ENCODE measurements at places on chromosomes 5 and 9.
A peak's percentile ranks its signal among the peaks of the same experiment; 100 is the strongest.

DNA sequence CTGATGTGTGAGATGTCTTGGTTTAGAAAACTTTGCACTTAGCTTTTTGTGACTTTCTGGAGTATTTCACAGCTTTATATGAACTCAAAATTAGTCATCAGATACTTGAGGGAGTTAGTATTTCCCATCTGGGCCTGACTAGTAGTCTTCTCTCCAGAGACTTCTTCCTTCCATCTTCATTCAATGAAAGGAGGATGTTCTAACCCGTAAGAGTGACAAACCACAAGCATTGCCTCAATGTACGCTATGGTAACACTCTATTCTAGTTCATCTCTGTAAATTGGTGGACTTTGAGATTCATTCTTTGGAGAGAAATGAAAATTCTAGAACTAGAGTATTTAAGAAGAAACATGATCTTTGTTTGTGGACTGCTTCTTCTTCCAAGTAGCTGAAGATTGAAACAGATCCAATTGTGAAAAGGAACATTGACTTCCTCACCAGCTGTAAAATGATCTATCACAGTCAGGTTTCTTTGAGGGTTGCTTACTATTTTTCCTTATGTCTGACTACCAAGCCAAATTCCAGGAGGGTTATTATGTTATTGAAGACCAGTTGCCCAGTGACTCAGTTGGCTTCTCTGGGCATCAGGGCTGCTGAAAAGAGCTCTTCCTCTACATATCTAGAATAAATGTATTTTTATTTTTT lies 157.6 kb downstream of the SLC12A2 start:
- no peak for DNase-seq

- peak; percentile 42 for DNase-seq
These were observed 832 bp downstream of the LMBRD2 start for GRCh38 chr5:36150676-36151433.

DNA sequence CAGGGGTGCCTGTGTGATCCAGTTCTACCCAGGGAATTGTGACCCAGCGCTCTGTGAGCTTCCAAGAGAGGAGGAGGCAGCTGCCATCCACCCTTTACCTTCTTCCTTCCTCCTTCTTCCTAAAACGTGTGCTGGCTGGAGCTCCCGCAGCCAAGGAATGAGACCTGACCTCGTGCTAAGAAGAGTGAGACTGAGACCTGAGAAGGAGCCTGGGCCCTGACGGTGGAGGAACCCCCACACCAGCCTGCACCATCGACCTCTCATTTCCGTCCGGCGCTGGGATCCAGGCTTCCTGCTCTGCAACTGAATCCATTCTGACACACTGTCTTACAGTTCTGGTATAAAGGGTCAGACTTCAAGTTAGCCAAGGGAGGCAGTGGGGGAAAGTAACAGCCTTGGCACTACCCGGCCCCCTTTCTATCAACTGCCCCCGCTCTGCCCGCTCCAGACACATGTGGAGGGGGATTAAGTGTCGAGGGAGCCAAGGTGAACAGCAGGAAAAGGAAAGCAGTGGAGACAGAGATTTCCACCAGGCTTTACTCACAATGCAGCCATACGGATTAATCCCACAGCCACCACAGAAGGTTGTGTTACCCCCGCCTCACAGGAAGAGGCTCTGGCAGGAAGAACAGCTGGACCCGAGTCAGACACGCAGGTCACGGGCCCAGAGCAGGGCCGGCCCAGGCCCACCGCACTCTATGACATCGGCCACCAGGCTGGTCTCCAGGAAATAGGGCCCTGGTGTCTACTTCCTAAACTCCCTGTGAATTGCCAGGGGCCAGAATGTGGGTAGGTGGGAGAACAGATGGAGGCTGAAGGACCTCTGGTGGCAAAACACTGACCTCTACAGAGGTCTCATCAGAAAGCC lies 15.8 kb downstream of the MGAT1 start:
- no peak for DNase-seq

- DNase-seq: no peak
These were observed 349.0 kb upstream of the MPDZ start for GRCh38 chr9:13628526-13628925.

- no peak for DNase-seq
These were observed 113.4 kb upstream of the MSX2 start for GRCh38 chr5:174610968-174611367.

- DNase-seq: peak; percentile 14
These were observed 105.2 kb downstream of the SH3TC2 start for GRCh38 chr5:148957591-148958202.

DNA sequence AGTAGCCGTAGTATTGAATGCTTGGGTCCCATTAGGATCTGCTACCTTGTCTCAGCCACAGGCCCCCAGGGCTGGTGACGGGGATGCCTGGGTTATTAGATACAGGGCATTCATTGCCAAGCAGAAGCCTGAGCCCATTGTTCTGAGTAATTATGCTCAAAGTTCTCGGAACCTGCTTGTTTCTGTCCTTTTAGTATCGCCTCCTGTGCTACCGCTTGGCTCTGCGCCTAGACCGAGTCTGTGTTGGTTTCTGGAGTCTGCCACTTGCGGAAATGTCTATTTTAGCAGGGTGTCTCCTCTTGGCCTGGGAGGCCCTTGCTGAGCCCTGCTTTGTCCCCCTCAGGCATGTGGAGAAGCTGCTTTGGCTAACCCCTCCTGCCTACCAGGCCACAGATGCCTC lies 506.1 kb downstream of the BNC2 start:
- no peak for DNase-seq

DNA sequence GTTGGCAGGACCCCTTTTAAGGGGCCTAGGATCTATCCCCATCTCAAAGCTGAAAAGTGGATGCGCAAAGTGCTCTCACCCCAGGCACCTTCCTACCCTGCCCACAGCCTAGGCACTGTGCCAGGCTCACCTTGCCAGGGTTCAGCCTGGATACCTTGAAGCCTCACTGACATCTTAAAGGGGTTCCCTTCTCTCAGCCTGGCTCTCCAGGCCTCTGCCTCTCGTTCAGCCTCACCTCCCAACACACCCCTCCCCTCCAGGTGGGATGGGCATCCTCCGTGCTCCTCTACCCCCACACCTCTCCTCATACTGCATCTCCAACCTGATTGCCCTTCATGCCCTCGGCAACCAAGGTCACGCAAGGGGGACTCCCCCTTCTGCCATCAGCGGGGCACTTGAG lies 25.5 kb downstream of the TNIP1 start:
- DNase-seq: no peak

DNA sequence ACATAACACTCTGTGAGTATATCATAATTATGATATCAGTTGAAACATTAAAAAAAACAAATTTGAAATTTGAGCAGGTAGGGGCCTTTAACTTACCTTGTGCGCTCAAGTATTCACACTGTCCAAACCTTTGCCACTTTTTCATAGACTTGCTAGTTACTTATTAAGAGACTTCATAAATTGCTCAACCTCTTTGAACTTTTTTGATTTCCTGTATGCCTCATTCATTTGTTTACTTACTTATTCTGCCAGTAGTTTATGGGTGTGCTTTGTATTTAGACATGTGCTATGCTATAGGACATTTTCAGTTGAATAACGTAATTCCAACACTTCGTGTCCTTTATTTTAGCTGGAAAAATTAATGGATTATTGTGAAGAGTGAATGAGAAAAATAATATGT lies 204.8 kb downstream of the HCN1 start:
- no peak for DNase-seq

GRCh38 chr5:6043491-6044310 lies 334.6 kb downstream of the MED10 start:
- DNase-seq: no peak

DNA sequence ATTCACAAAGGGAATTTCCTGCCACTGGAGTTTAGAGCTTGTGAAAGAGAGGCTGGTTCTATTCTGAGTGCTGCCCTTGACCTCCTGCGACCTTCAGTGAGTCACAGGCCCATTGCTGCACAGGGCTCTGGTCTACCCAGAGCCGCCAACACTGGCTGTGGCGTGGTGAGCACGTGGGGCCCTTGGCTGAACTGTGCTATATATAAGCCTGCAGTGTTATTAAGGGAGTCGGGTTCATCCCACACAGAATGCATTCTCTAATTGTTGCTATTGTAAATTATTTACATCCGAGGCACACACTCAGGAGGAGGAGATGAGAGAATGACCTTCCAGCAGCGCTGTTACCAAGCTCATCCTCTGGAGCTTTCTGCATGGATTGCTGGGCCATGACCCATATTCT lies 47.1 kb downstream of the BRINP1 start:
- DNase-seq: no peak

- DNase-seq: no peak
These were observed 482.0 kb downstream of the DMRT2 start for GRCh38 chr9:1532171-1532570.

- no peak for DNase-seq
These were observed 23.6 kb upstream of the TNFSF8 start for GRCh38 chr9:114953959-114954358.

DNA sequence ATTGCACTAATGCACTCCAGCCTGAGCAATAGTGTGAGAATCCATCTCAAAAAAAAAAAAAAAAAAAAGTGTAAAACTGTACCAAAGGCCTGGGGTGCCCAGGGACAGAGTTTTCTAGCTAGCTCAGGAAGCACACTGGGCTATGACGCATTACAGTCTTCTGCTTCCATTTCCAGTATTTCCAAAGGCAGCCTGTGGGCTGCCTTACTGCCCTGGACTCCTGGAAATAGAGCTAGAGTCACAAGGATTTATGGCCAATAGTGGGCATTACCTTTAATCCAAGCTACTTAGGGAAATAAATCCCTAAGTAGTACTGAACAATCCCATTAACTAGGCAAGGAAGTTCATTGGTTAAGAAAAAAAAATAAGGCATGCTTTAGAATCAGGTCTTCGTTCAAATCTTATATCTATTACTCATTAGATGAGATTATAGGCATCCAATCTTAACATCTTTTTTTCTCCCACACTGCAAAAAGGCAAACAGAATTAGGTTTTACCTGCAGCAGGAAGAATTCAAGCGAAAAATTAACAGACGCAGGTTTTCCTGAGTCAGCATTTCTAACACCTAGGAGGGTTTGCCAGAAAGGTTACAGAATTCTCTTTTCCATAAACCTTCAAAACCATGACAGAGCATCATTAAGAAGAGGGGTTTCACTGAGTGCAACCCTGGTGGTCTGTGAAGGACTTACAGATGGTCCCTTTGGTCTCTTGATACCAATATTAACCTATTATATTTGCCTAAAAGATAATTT lies 85.6 kb upstream of the CCDC112 start:
- DNase-seq: no peak

- no peak for DNase-seq
These were observed 667 bp downstream of the FBXO10 start for GRCh38 chr9:37575511-37575914.

- no peak for DNase-seq
These were observed 71.5 kb downstream of the PSMB7 start for GRCh38 chr9:124343533-124344290.

- no peak for DNase-seq
These were observed 82.6 kb downstream of the DOCK2 start for GRCh38 chr5:169719360-169720314.

DNA sequence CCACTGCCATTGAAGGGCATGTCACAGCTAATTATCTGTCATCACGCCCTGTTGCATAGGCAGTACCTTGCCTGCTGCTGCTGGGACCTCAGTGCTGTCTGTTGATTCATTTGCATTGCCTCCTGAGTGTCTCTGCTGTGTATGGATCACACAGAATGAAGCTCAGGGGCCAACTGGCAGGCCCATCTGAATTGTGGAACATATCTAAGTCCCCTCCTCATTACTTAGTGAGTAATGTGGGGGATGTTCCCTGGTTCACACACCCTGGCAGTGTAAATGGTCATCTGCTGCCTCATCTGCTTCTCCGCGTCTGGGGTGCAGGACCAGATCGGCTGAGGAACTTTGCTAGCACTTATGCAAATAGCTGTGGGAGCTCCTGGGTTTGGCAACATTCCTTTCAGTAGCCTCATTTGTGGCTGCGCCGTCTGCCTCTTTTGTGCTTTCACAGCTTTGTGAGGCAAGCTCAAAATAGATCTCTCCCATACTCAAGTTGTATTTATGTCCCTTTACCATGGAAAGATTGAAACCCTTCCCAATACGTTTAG lies 25.4 kb downstream of the TYRP1 start:
- DNase-seq: no peak

- DNase-seq: no peak
These were observed 41.3 kb downstream of the VPS13A start for GRCh38 chr9:77218612-77219011.

- peak; percentile 65 for DNase-seq
These were observed 592 bp downstream of the TUBB4B start for GRCh38 chr9:137241490-137242268.

GRCh38 chr9:134734270-134734669 lies 92.7 kb downstream of the COL5A1 start:
- DNase-seq: no peak

DNA sequence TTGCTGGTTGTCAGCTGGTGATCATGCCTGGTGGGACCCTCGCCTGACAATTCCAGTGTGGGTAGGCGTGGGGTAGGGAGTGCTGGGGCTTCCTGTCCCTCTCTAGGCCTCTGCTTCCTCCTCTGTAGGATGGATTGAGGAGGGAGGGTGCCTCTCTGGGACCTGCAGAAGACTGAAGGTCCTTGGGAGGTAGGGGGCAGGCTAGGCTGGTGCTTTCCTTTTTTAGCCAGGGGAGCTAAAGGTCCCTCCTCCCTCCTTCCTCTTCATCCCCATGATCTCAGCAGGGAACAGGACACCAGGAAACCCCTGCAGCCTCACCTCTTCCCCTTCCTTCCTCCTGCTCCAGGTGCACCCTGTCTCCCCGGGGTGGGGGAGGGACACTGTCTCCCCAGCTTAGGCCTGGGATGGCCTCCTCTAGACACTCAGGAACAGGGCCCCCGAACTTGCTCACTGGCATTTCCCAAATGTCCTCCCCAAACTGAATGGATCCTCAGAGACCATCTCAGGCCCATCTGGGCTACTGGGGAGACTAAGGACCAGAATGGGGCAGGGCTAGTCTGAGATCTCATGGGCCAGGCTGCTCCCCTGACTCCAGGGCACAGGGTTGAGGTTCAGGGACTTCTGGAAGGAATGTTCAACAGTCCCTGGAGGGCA lies 8.4 kb downstream of the SH2D3C start:
- no peak for DNase-seq

DNA sequence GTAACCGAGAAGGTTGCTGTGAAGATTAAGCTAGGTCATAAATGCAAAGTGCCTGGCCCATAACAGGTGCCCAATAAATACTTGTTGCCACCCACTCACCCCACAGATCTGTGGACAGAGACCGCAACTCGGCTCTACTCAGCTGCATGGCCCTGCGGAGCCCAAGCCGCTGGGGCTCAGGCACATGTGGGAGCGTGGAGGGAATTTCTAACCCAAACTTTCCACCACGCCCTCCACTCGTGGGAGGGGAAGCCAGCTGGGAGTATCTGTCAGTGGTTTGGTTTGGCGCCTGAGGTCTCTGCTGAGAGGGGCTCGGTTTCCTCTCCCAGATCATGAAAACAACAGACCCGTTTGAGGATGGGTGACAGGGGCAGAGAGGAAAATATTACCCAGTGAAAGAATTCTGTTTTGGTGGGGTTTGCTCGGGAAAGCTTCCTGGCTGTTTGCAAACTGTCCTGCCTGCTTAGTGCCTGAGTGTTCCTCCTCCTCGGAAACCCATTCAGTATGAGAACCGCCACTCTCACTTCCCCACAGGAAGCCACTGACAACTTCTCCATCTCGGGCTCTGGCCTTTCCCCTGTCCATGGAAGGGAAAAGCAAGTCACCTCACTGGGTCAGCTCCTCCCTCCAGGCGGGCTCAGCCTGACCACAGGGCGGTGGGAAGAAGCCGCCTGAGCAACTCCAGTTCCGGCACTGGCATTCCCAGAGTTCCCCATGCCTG lies 60.1 kb downstream of the RGS3 start:
- peak; percentile 76 for DNase-seq
